ENCODE measurements at places on chromosomes 5 and 9.

DNA sequence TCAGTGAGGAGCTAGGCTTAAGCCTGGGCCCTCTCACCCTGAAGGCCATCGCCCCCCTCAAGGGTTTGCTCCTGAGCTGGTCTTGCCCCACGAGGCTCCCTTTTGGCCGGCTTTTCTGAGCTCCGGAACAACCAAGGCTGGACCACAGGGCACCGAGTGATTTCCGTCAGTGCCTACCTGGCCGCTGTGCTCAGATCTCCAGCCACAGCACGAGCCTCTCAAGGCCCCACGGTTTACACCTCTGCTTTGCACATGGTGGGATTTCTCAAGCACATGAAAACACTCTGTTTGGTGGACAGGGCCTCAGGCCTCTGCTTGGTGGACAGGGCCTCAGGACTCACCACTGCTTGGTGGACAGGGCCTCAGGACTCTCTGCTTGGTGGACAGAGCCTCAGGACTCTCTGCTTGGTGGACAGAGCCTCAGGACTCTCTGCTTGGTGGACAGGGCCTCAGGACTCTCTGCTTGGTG lies 15.8 kb downstream of the CLPTM1L start:
- DNase-seq = no peak

DNA sequence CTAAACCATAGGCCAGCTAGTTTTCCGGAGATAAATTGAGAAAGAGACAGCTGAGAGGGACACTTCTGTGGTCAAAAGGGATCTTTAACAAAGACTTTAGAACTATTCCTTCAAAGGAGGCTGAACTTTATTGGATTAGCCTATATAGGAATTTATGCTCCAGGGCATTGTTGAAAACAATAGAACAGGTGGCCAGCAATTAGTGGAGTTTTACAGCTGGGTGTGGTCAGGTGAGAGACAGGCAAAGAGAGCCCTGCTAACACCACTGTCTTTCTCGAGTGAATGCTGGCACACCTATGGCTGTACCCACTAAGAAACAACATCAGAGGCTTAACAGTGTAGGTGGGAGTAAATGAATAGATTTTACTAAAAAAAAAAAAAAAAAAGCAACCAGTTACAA lies 16.7 kb upstream of the TLR4 start:
- no peak for DNase-seq

- no peak for DNase-seq
These were observed 7.1 kb downstream of the RXRA start for GRCh38 chr9:134333234-134333873.

- no peak for DNase-seq
These were observed 524.5 kb upstream of the RGMB start for GRCh38 chr5:98248949-98249348.

DNA sequence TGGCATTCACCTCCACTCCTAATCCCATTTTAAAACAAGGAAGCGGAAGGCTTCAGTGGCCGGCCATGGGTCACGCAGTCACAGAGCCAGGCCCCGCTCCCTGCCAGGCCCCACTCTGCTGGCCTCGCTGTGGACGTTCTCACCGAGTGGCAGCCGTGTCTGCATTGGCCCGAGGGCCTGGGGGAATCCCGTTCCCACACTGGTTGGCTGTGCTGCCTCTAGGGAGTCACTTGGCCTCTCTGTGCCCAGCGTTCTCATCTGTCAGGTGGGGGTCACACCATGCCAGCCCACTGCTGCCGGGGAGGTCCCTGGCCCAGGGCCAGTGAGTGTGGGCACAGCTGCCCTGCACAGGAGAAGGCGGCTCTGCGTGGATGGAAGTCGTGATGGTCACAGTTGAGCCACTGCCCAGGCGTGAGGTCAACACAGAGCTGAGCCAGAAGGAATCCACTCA lies 13.4 kb upstream of the SLC9A3 start:
- DNase-seq = no peak

DNA sequence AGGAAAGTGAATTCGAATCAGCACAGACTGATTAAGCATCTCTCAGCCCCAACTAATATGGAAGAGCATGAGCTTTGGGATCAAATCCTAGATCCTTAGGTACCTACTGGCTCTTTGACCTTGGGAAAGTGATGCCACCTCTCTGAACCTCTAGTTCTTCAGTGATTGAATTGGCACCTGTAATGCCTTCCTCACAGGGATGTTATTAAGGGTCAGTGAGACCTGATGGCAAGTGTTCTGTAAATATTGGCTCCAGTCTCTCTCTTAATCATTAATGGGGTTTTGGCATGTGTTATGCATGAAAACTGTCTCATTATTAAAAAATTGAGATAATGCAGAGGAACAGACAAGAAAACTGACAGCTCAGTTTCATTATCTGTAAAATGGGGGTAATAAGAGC lies 115.8 kb downstream of the INSYN2B start:
- no peak for DNase-seq
